ENCODE measurements at places on chromosomes 2 and 18.

- H3K4me3 ChIP-seq: no peak overlapping the region
- H3K27ac ChIP-seq: no peak overlapping the region
- no peaks in the 10 kb centered on the region for H3K27me3 ChIP-seq
- no peaks in the 10 kb centered on the region for H3K4me1 ChIP-seq
These were observed 106.6 kb upstream of the ID2 start for GRCh38 chr2:8575038-8575833.

- H3K27ac ChIP-seq: no peak overlapping the region
- H3K36me3 ChIP-seq: no peaks in the 10 kb centered on the region
- DNase-seq: no peak
- H3K27me3 ChIP-seq: no peaks in the 10 kb centered on the region
These were observed 119.1 kb upstream of the NCK2 start for GRCh38 chr2:105625632-105626031.

GRCh38 chr2:151770995-151771394 lies 36.7 kb upstream of the NEB start:
- H3K4me1 ChIP-seq: peaks cover 19% of the 10 kb centered on the region
- no peaks in the 10 kb centered on the region for H3K27me3 ChIP-seq
- DNase-seq: no peak
- H3K4me3 ChIP-seq: 0 out of 2 replicates have a peak overlapping the region, but pooled peaks have one; percentile 4

DNA sequence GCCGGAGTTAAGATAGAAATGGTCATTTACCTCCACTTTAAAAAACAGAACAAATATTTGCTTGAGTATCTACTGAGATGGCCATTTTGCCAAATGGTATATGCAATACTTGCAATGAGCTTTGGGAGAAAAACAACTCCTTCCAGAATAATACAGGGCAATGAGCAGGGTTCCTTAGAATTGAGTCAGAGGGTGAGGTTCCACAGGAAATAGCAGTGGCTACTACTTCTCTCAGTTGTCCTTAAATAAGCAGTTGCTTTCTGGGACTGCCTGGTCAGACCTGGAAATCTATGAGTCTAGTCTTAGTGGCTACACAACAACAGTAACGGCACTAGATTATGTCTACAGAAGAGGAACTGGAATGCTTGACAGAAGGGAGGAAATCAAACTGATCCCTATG lies 80.9 kb upstream of the CCDC85A start:
- no peak overlapping the region for H3K4me3 ChIP-seq
- H3K4me1 ChIP-seq: no peaks in the 10 kb centered on the region
- DNase-seq: no peak
- no peaks in the 10 kb centered on the region for H3K36me3 ChIP-seq
- no peak overlapping the region for H3K27ac ChIP-seq
- H3K27me3 ChIP-seq: no peaks in the 10 kb centered on the region

GRCh38 chr2:29166242-29167039 lies 51.2 kb downstream of the CLIP4 start:
- H3K27me3 ChIP-seq: no peaks in the 10 kb centered on the region
- no peak for DNase-seq
- no peaks in the 10 kb centered on the region for H3K36me3 ChIP-seq
- no peak overlapping the region for H3K27ac ChIP-seq
- H3K4me1 ChIP-seq: peaks cover 22% of the 10 kb centered on the region

- no peaks in the 10 kb centered on the region for H3K27me3 ChIP-seq
- no peak overlapping the region for H3K4me3 ChIP-seq
- H3K27ac ChIP-seq: no peak overlapping the region
- DNase-seq: no peak
These were observed 1.7 kb downstream of the PFN4 start for GRCh38 chr2:24121469-24121868.

GRCh38 chr2:74822771-74823566 lies 11.0 kb upstream of the HK2 start:
- DNase-seq: no peak
- H3K27ac ChIP-seq: no peak overlapping the region
- no peaks in the 10 kb centered on the region for H3K4me1 ChIP-seq
- no peaks in the 10 kb centered on the region for H3K27me3 ChIP-seq
- no peaks in the 10 kb centered on the region for H3K36me3 ChIP-seq

GRCh38 chr2:234514873-234515638 lies 18.2 kb upstream of the ARL4C start:
- H3K4me3 ChIP-seq: no peak overlapping the region
- H3K4me1 ChIP-seq: no peaks in the 10 kb centered on the region
- H3K27ac ChIP-seq: no peak overlapping the region
- no peaks in the 10 kb centered on the region for H3K27me3 ChIP-seq
- no peak for DNase-seq
- H3K36me3 ChIP-seq: no peaks in the 10 kb centered on the region

GRCh38 chr2:168210216-168210894 lies 37.0 kb downstream of the STK39 start:
- DNase-seq: no peak
- no peaks in the 10 kb centered on the region for H3K27me3 ChIP-seq
- H3K36me3 ChIP-seq: no peaks in the 10 kb centered on the region
- no peaks in the 10 kb centered on the region for H3K4me1 ChIP-seq
- H3K27ac ChIP-seq: no peak overlapping the region

DNA sequence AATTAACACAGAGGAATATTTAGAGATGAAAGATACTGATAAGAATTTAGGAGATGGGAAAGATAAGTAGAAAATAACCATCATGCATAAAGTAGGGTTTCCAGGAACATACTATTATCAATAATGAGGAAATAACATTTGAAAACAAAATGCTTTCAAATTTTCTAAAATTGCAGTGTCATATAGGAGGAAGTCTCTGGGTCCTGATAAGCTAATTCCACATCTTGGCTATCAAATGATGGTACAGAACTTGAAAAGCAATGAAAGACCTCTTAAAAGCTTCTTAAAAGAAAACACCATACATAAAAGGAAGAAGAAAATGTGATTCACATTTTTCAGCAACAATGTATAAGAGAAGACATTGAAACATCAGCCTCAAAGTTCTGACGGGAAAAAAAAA lies 1024.8 kb downstream of the TSN start:
- DNase-seq: no peak
- H3K4me3 ChIP-seq: no peak overlapping the region
- H3K4me1 ChIP-seq: no peaks in the 10 kb centered on the region
- H3K36me3 ChIP-seq: no peaks in the 10 kb centered on the region
- H3K27me3 ChIP-seq: no peaks in the 10 kb centered on the region

- H3K36me3 ChIP-seq: no peaks in the 10 kb centered on the region
- H3K27ac ChIP-seq: no peak overlapping the region
- no peak overlapping the region for H3K4me3 ChIP-seq
- DNase-seq: no peak
- H3K27me3 ChIP-seq: no peaks in the 10 kb centered on the region
These were observed 39.5 kb downstream of the CYP26B1 start for GRCh38 chr2:72108121-72108520.

GRCh38 chr18:12659904-12660605 lies 2.1 kb upstream of the SPIRE1 start:
- H3K36me3 ChIP-seq: no peaks in the 10 kb centered on the region
- peaks cover 5% of the 10 kb centered on the region for H3K4me1 ChIP-seq

- no peaks in the 10 kb centered on the region for H3K4me1 ChIP-seq
- no peaks in the 10 kb centered on the region for H3K27me3 ChIP-seq
- no peak overlapping the region for H3K4me3 ChIP-seq
- no peaks in the 10 kb centered on the region for H3K36me3 ChIP-seq
- DNase-seq: no peak
These were observed 158.0 kb upstream of the MMADHC start for GRCh38 chr2:149745396-149746230.

DNA sequence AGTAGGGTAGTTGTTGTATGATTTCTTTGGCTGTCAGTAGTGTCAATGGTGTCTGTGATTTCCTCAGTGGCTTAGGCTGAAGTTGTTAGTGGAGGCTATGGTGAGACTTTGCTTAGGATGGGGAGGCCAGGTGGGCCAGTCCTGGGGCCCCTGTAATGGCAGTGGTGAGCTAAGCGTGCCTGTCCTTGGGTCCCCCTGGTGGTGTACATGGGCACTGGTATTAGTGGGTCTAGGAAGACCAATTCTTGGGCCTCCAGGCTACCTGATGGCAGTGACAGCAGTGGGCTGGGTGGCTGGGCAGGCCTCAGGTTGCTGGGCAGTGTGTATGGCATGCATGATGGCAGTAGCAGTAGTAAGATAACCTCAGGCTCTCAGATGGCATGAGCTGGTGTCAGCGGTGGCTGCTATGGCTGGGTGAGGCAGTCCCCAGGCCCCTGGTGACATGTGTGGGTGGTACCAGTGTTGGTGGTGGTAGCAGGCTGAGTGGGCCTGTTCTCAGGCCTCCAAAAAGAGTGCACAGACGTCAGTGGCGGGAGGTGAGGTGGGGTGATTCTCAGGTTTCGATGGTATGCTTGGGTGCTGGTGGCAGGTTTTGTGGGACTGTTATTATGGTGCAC lies 103.2 kb downstream of the KLHL14 start:
- no peak overlapping the region for H3K4me3 ChIP-seq
- no peak for DNase-seq
- H3K27ac ChIP-seq: no peak overlapping the region
- H3K36me3 ChIP-seq: no peaks in the 10 kb centered on the region

DNA sequence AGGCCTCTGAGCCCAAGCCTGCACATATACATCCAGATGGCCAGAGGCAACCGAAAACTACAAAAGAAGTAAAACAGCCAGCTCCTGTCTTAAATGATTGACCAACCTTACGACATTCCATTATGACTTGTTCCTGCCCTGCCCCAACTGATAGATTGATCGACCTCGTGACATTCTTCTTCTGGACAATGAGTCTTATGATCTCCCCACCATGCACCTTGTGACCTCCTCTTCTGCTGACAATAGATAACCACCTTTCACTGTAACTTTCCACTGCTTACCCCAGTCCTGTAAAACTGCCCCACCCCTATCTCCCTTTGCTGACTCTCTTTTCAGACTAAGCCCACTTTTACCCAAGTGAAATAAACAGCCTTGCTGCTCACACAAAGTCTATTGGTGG lies 670.0 kb upstream of the PKDCC start:
- H3K4me1 ChIP-seq: no peaks in the 10 kb centered on the region
- no peaks in the 10 kb centered on the region for H3K27me3 ChIP-seq
- H3K36me3 ChIP-seq: no peaks in the 10 kb centered on the region
- no peak overlapping the region for H3K4me3 ChIP-seq
- no peak for DNase-seq

DNA sequence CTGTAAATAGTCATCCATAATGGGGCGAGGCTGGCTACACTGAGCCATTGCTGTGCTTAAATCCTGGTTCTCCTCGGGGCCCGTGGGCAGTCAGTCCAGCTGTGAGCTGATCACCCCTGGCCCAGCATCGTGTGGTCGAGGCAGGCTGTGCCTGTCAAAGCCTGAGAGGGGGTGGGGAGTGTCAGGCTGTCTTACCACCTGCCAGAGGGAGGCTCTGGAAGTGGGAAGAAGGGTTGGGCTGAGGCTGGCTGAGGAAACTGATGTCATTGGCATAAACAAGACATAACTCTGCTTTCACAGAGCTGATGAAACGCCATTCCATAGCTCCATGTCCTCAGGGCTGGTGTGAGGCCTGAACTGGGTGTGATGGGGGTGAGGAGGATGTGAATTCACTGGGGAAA lies 49.7 kb downstream of the KLHL29 start:
- H3K27me3 ChIP-seq: no peaks in the 10 kb centered on the region
- no peak overlapping the region for H3K4me3 ChIP-seq
- no peaks in the 10 kb centered on the region for H3K36me3 ChIP-seq
- H3K4me1 ChIP-seq: no peaks in the 10 kb centered on the region
- no peak overlapping the region for H3K27ac ChIP-seq
- no peak for DNase-seq

DNA sequence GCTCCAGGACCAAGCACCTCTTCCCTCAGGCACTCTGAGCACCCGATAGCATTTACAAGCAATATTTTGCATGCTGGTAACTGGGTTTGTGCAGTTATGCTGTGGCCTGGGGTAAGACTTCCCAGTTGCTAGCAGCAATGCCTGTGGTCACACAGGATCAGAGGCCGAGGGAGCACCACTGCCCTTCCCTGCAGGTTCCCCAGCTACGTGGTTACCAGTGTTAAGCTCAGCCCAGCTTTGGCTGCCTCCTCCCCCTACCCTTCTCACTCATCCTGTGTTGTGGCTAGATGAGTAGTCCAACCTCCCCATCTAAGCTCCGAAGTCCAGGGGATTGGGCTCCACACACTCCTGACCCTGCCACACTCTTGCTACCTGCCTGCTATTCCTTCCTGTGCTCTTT lies 141.1 kb downstream of the CELF4 start:
- H3K4me1 ChIP-seq: peaks cover 18% of the 10 kb centered on the region
- H3K4me3 ChIP-seq: no peak overlapping the region
- H3K36me3 ChIP-seq: no peaks in the 10 kb centered on the region

DNA sequence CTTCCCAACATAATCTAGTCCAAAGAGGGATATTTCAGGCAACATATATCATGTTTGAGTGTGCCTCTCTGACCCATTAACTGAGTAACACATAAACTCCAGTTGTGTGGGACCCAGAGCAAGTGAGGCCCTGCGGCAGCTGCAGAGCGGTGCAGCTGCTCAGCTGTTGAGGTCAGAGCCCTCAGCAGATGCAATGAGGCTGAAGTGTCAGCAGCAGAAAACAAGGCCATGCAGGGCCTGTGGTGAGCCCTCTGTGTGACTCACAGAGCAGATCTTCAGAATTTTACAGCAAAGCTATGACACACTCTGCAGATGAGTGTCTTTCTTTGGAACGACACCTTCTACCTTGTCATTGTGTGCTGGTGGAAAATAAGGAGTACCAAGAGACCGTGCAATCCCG lies 168.5 kb downstream of the CBLN2 start:
- H3K4me1 ChIP-seq: no peaks in the 10 kb centered on the region
- H3K36me3 ChIP-seq: no peaks in the 10 kb centered on the region
- DNase-seq: no peak
- H3K27me3 ChIP-seq: no peaks in the 10 kb centered on the region
- H3K4me3 ChIP-seq: no peak overlapping the region

- H3K27ac ChIP-seq: no peak overlapping the region
- no peak for DNase-seq
- H3K4me3 ChIP-seq: no peak overlapping the region
- H3K27me3 ChIP-seq: no peaks in the 10 kb centered on the region
These were observed 290.2 kb downstream of the LPIN1 start for GRCh38 chr2:12036640-12036983.

- no peaks in the 10 kb centered on the region for H3K27me3 ChIP-seq
- H3K27ac ChIP-seq: no peak overlapping the region
- no peak overlapping the region for H3K4me3 ChIP-seq
- DNase-seq: no peak
These were observed 119.3 kb downstream of the ABCA12 start for GRCh38 chr2:215019085-215019484.

DNA sequence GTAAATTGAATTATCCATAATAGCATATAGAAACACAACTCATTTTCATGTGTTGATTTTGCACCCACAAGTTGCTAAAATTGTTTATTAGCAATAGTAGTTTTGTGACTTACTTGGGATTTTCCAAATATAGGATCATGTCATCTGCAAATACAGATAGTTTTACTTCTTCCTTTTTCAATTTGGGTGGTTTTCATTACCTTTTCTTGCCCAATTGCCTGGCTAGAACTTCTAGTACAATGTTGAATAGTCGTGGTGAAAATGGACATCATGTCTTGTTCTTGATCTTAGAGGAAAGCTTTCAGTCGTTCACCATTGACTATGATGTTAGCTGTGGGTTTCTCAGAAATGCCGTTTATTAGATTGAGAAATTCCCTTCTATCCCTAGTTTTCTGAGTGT lies 60.2 kb upstream of the TCF7L1 start:
- DNase-seq: no peak
- no peaks in the 10 kb centered on the region for H3K27me3 ChIP-seq
- no peaks in the 10 kb centered on the region for H3K36me3 ChIP-seq

Data from MM.1S (cell line).